ENCODE measurements at places on chromosomes 6 and 20.

GRCh38 chr6:116180375-116180774 is 54.4 kb upstream of the COL10A1 start:
- no peak for DNase-seq

DNA sequence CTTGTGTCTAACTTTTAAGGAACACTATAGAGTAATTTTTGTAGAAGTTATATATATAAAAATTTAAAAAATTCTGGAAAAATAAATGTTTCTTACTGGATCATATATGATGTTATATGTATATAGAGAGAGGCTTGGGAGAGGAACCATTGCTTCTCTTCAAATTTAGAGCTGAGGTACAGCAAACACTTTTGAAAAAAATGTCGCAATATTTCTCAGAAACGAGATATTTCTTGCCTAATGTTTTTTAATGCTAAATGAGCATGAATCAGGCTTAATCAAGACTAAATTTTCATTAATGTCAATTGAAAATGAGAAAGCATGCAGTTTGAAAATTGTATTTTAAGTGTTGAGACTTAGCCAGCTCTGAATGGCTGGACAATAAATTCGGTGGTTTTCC is 2.6 kb downstream of the PKIB start:
- DNase-seq = no peak

DNA sequence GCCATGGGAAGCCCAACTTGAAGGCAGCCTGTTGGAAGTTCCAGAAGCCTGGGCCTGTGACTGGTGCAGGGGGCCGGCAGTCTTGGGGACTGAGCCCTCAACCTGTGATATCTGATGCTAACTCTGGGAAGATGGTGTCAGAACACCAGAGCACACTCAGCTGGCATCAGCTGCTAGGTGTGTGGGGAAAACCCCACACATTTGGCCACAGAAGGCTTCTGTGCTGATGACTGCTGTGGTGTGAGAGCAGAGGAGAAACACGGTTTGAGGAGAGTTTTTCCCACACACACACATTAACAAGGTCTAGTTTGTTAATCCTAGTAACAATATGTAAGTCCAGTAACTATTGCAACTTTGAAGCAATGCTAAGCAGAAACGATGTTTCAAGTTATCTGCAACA is 78.0 kb downstream of the PSMB1 start:
- no peak for DNase-seq

GRCh38 chr6:156803353-156803752 is 26.2 kb downstream of the ARID1B start:
- DNase-seq = no peak

- peak; percentile 63 for DNase-seq
These were observed 587 bp downstream of the IP6K3 start for GRCh38 chr6:33746036-33746600.

DNA sequence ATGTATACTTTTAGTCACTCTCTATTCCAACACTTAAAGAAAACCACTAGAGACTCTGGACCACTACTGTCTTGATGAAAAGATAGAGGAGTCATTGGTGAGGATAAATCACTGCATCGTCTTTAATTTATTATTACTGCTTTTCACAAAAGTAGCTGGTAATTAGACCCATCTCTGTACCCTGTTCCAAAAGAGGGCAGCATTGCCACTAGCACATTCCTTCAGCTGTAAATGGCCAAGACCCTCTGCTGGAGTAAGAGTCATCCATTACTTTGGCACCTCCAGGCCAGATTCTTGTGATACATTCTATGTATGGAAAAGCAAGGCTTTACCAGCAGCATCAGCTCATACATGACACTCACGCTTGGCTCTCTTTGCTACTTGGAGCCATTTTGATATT is 49.5 kb upstream of the PREP start:
- no peak for DNase-seq

- DNase-seq = peak; percentile 9
These were observed 94.8 kb downstream of the MBOAT1 start for GRCh38 chr6:20117474-20117873.

DNA sequence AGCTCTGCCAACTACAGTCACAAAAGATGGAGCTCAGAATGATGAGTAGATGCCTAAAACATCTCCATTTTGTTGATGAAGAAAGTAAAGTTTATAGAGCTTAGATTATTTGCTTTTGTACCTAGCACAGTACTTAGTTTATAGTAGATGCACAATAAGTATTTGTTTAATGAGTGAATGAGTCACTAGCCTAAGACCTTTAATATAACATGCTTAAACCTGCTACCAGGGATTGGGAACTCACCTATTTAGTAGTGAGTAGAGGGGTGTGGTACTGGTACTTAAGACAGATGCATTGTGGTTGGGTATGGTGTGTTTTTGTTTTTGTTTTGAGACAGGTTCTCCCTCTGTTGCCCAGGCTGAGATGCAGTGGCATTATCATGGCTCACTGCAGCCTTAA is 35.8 kb downstream of the TRIM38 start:
- DNase-seq = no peak

DNA sequence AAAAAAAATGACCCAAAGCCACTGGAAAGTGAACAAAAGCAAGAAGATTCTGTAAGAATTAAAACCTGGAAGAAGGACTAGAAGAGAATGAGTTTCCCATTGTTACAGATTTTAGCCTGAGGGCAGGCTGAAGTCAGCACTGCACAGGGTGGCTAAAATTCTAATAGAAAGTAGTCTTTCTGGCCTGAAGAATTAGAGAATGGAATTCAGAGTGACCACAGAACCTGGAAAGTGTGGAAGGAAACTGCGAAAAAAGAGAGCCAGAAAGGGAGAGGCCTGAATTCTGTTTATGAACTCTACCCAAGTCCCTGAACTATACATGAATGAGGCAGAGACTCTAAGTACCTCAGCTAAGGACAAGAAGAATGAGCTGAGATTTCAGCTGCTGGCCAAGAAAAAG is 38.9 kb upstream of the FILIP1 start:
- peak; percentile 28 for DNase-seq

DNA sequence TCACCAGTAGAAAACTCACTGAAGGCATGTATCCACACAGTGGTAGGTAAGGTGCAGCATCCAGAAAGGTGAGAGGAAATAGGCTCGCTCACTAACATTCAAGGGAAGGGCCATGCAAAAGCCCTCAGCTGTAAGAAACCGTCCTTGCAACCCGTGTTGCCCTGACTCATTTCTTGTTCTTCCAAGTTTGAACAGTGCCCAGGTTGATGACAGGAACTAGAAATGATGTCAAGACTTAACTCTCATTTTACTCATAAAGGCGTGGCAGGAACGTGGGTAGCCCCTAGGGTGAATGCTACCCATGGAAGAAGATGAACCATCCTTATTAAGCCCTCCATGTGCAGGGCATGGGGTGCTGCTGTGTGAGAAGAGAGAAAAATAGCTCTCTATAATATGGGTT is 187.6 kb downstream of the CD83 start:
- DNase-seq = no peak

- DNase-seq = peak; percentile 66
These were observed 27.8 kb downstream of the PAQR8 start for GRCh38 chr6:52389626-52390360.

- no peak for DNase-seq
These were observed 75.0 kb upstream of the RALY start for GRCh38 chr20:33918662-33919061.

GRCh38 chr20:56372850-56373249 is 14.1 kb downstream of the FAM210B start:
- DNase-seq = no peak

GRCh38 chr6:10409731-10410206 is 5.1 kb downstream of the TFAP2A start:
- no peak for DNase-seq

- DNase-seq = no peak
These were observed 44.1 kb downstream of the CTNNBL1 start for GRCh38 chr20:37737826-37738420.

DNA sequence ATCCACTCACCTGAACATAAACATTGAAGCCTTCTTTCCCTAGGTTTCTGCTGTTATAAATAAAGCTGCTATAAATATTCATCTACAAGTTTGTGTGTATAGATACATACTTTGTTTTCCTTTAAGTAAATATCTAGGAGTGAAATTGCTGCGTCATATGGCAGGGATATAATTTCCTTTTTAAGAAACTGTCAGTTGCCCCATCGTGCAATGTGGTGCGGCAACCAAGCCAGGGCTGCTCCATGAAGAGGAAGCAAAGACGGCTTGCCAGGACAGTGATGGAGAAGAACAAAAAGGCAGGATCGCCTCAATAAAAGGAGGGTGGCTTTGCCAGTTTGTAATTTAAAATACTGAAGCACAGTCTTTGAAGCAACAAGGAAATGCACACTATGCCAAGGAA is 36.6 kb downstream of the CITED2 start:
- no peak for DNase-seq

DNA sequence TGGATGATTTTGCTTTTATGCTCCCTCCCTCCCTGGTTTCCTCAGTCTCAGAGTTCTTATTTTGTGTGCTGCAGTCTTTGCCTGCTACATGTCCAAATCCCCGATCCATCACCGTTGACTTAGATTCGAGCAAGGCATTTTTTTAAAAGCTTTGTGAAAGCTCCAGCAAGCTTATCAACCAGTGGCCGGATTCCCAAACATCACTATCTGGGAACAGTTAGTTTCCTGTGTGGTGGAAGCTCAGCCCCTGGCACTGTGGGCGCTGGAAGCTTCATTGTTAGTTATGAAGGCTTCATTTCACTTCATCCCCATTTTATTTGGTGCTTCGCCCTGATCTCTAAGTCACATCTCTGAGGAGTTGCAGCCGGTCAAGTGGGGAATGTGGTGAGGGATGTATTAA is 44.7 kb downstream of the DEK start:
- no peak for DNase-seq

- DNase-seq = peak; percentile 21
These were observed 171.1 kb downstream of the ADAT2 start for GRCh38 chr6:143279385-143279784.

DNA sequence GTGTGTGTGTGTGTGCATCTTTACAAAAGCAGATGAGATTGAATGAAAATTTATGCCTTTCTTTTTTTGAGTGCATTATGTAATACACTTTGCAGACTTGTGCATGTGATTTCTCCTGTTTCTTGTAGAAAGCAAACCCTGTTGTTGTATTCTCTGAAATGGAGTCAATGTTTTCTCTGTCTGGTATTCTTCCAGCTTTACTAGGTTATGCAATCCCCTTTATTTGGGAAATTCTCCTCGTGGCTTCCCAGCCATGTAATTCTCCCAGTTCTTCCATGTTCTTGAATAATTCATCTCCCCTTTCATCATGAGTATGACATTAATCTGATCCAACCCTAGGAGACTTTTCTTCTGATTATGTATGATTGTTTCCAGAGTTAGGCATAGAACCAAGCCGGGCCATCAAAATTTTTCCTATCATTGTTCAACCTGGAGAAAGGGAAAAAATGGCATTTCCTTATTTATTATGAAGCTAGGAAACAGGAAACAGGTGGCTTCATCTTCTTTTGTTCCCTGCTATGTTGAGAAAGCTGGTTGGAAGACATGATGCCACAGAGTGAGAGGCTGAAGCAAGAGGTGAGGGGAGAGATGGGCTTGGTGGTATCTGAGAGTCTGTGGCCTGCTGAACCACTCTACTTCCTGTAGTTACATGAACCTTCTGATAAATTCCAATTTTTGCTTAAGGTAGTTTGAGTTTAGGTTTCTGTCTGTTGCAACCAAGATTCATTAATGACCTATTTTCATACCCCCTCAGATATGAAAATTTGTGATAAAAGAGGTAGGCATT is 68.8 kb downstream of the PRL start:
- no peak for DNase-seq

GRCh38 chr6:43170417-43170930 is 595 bp upstream of the SRF start:
- peak; percentile 92 for DNase-seq

- no peak for DNase-seq
These were observed 219.1 kb downstream of the ZMYND8 start for GRCh38 chr20:47137231-47137870.

- no peak for DNase-seq
These were observed 129.2 kb upstream of the ARID1B start for GRCh38 chr6:156647991-156648390.

DNA sequence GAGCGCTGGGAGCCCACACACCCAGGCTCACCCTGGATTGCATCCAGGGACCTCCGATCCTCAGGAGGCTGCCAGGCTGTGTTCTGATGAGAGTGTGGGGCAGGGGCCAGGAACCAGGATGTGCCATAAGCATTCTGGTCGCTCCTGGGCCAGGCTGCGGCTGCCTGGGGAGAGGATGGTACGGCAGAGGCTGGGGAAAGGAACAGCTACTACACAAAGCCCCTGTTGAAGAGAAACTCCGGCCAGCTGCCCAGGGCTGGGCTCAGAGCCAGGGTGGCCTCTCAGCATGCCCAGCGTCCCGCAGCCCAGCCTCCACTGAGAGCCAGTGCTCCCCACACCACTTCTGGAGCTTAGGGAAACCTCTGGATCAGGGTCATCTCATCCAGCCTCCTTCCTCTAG is 21.7 kb upstream of the OCSTAMP start:
- no peak for DNase-seq

GRCh38 chr20:39107741-39108140 is 145.6 kb downstream of the DHX35 start:
- peak; percentile 10 for DNase-seq

DNA sequence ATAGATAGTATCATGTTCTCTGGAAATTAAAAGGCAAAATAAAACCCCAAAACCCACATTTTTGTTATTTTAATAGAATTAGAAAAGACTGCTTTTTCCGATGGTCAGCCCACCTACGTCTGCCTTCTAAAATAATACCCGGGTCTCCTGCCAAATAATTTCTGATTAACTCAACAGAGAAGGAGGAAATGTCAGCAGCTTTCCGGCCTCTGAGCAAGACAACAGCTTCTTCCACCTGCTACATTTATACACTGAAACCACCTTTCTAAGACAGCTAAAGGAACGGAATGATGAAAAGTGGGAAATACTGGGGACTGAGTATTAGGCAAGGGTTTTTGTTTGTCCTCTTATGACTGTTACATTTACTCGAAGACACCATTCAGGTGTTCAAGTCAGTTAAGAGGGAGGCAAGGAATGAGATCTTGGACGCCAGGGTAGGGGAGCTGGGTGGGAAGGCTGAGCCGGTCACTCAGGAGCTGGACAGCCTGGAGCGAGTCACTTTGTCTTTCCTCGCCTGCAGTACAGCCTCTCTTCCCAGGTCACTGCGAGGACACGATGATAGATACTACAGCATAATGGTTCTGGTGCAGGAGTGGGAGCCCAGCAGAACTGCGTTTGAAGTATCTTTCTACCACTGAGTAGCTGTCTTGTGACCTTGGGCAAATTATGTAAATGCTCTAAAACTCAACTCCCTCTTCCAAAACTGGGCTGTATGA is 96.3 kb upstream of the QKI start:
- no peak for DNase-seq

- no peak for DNase-seq
These were observed 28.2 kb downstream of the PDRG1 start for GRCh38 chr20:31923388-31924331.

All from iris pigment epithelial cell (primary cell).